Aortic smooth muscle cell (primary cell): ENCODE measurements at places on chromosomes 1 and 21. TPM values are rescaled to one million over a fixed set of nuclear protein-coding genes. Genes with fewer than 3 reads are reported as not detected.

EDARADD gene
- total RNA-seq: 0.68 and 2.5 TPM in 2 replicates

SLC44A5 gene
- 1.7 and 2.1 TPM in 2 replicates for total RNA-seq

ARHGEF11 gene
- total RNA-seq: 30.0 and 34.9 TPM in 2 replicates

FALEC gene
- 0.31 TPM in 1 of 2 replicates, not detected in the other for total RNA-seq

CNR2 gene
- not detected in 2 replicates for total RNA-seq

GUK1 gene
- total RNA-seq: 780 and 785 TPM in 2 replicates

ZBTB40 gene
- total RNA-seq: 6.5 and 7.0 TPM in 2 replicates

RHD gene
- total RNA-seq: not detected in 2 replicates

FOXO6 gene
- total RNA-seq: 0.06 and 0.13 TPM in 2 replicates

USP48 gene
- total RNA-seq: 40.4 and 43.8 TPM in 2 replicates

CA14 gene
- not detected in 2 replicates for total RNA-seq

FCRL3 gene
- not detected in 2 replicates for total RNA-seq

PRKAA2 gene
- 6.3 and 7.3 TPM in 2 replicates for total RNA-seq

MX2 gene
- 0.44 and 0.92 TPM in 2 replicates for total RNA-seq

FCRL6 gene
- total RNA-seq: not detected in 2 replicates

KLHL17 gene
- total RNA-seq: 4.2 and 4.9 TPM in 2 replicates

GPR52 gene
- total RNA-seq: 0.92 and 1.1 TPM in 2 replicates

BMP8B gene
- total RNA-seq: under 0.01 TPM in 1 of 2 replicates, not detected in the other

SDE2 gene
- total RNA-seq: 22.3 and 27.1 TPM in 2 replicates

IFI16 gene
- 88.3 and 98.1 TPM in 2 replicates for total RNA-seq

FCRL1 gene
- total RNA-seq: not detected in 2 replicates

ZNF695 gene
- total RNA-seq: 1.4 and 2.2 TPM in 2 replicates

CORT gene
- 0.12 and 0.13 TPM in 2 replicates for total RNA-seq

ADGRB2 gene
- 4.0 and 4.9 TPM in 2 replicates for total RNA-seq

EVI5 gene
- total RNA-seq: 92.9 and 108 TPM in 2 replicates

LEFTY2 gene
- 0.06 TPM in 1 of 2 replicates, not detected in the other for total RNA-seq

ASCL5 gene
- total RNA-seq: not detected in 2 replicates

RORC gene
- total RNA-seq: not detected in 2 replicates
